ENCODE measurements at places on chromosomes 7 and 10.

GRCh38 chr7:30040938-30041337, 12.7 kb downstream of the PLEKHA8 start:
- DNase-seq: no peak

DNA sequence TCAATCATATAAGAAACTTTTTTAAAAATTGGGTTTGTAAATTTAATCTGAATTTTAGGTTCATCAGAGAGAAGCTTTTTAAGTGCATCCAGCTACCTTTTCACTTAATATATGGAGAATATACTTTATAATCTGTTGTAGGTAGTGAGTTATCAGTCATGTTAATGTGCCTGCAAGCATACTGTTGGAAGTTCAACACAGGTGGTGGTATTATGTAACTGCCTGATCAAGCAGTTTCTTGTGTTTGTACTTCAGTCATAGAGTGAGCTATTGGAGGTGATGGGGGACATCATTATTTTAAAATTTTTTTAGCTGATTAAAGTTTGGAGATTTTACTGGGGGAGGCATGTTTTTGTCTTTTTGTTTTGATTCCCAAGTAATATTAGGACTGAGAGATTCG, 2.5 kb downstream of the TNKS2 start:
- no peak for DNase-seq

GRCh38 chr7:107173691-107174406, 5.0 kb downstream of the HBP1 start:
- no peak for DNase-seq

DNA sequence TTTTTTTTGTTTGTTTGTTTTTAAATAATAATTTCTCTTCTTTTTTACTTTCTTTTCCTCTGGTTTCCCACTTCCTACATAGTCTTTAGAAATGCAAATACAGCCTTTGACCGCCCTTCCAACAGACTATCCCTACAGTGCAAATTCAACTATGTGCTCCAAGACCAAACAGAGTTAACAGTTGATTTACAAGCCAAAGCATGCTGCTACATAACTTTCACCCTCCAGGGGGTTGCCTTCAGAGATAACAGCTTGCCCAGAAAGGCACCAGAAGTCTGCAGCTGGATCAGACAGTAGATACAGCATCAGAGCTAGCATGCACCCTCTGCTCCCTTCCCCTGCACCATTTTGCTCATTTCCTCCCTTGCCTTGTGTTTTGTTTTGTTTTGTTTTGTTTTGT, 539.0 kb downstream of the ZWINT start:
- no peak for DNase-seq

GRCh38 chr10:49749556-49750491, 12.3 kb downstream of the OGDHL start:
- DNase-seq: no peak
